ENCODE measurements at places on chromosomes 11 and 22.
A peak's percentile ranks its signal among the peaks of the same experiment; 100 is the strongest.

- no peak for DNase-seq
These were observed 2000.4 kb upstream of the RAG2 start for GRCh38 chr11:38598418-38598817.

DNA sequence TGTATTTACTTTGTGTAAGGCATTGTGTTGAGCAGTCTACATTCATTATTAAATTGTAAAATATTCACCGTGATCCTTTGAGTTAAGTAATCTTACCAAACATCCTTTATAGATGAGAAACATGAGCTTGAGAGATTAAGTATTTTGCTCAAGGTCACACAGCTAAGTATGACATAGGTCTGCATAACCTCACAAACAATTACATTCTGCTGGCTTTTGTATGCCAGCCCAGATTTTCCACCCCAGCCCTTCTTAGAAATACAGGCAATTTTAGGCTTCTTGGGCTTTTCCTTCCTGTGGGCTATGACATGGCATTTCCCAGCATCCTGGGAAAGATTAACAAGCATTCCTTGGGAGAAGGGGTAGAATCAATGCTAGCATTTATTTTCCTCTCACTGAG, 357.3 kb downstream of the NELL1 start:
- DNase-seq = no peak

DNA sequence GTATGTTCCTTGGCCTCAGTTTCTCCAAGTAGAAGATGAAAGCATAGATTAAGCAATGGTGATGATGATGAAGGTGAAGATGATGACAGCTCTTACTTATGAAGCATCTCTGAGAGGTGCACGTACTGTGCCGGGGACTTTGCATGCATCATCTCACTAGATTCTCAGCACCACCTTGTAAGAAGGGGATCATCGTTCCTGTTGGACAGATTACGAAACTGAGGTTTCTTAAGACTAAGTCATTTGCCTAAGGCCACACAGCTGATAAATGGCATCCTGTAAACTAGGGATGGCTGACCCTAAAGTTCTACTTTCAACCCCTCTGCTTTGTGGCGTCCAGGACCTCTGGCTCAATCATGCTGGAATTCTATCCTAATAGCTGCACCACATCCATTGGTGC, 8.7 kb downstream of the MS4A15 start:
- DNase-seq = no peak

- DNase-seq = peak; percentile 76
These were observed 428 bp downstream of the SCN3B start for GRCh38 chr11:123653827-123654565.

DNA sequence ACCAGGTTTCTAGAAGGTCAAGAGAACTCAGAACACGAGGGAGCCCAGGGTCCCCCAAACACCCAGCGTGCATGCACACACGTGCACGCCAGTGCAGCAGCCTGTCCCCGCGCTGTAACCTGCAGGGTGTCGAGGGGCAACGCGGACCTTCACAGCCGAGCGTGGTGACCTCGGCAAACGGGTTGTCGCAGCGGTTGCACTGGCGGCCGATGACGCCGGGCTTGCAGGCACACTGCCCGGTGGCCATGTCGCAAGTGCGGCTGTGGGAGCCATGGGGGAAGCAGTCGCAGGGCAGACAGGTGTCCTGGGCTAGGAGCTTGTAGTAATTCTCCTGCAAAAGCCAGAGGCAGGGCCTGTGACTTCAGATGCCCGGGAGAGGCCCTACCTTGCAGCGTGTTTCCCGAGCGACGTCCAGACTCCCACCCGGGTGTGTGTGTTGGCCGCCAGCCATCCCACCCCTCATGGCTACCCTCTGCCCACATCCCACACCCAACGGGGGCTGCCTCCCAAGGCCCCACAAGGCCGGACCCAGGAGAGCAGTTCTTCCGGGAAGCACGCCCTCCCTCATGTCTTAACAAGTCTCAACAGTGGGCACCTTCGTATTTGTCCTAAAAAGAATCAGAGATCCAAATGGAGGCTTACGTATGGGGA, 56.1 kb downstream of the TRMU start:
- no peak for DNase-seq

- DNase-seq = no peak
These were observed 1.4 kb downstream of the SPCS2 start for GRCh38 chr11:74950374-74950969.

DNA sequence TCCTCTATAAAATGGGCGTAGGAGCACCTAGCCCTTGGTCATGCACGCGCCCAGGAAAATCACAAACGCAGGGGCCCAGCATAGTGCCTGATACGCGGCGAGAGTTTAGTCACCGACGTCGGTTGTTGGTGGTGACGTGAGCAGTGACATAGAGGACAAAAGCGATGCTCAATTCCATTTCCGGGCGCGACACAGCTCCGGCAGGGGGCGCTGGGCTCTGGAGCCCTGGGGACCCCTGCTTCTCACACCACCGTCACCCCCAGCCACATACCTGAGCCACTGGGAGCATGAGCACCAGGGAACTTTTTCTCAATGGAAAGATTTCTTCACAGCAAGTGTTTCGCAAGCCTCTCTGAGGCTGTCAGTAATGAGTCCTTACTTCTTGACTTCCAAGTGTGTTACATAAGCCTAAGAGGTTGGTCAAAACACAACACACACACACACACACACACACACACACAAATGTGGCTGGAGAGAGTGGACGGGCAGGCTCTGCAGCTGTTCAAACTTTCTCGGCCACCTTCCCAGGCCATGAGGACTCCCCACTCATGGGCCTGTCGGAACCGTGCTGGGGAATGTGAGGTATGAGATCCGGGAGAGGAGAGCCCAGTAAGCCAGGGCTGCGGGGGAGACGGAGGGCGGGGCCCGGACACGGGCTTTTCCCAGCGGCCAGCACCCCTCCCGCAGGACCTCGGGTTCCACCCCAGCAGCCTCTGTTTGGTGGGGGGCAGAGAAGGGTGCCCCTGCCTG, 36.9 kb upstream of the LINC01488 start:
- DNase-seq = no peak

- peak; percentile 74 for DNase-seq
These were observed 453.5 kb downstream of the OPCML start for GRCh38 chr11:133078591-133079404.

DNA sequence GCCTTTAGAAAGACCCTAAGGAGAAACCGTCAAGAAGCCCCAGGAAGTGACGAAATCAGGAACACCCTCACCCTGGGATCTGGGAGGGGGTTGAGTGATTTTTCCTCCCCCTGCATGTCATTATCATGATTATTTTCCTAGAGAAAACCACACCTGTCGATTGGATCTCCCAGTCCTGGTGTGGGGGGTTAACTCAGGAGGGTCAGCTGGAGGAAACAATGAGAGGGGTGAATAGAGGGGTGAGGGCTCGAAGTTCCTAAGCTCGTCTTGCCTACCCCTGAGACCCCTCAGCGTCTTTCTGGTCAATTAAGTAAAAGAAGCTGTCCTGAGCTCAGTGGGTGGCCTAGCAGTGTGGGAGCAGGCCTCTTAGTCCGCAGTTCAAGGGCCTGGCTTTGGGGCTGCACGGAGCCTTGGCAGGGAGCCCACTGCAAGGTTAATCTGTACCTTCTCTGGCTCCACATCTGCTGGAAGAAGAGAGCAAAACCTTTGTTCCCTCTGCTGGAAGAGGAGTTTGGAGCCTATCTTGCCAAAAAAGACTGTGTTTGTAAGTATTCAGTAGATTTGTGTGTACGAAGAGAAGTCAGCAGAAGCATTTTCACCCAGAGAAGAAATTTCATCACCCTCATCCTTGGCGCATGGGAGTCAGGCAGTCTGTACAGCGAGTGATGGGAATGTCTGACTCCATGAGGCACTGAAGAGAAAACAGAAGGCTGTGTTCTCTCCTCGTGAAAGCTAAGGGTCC, 34.2 kb upstream of the FTH1 start:
- no peak for DNase-seq

DNA sequence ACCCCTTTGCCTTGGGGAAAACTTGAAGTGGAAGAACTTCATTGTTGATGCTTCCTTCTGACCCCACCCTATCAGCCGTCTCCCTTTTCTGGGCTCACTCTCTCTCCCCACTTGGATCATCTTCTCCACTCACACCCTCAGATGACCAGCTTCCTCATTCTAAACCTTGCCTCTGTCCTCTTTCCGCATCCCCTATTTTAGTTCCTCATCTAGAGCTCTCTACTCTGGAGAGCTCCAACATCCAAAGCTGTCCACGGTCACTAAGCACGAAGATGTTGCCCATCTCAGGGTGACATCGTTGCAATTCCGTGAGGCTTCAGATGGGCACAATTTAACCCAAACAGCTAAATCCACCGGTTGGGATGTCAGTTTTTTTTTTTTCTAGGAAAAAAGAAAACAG, 31.6 kb upstream of the ME3 start:
- DNase-seq = no peak

All from D341Med (cell line).